ENCODE measurements at places on chromosomes 1 and 21.

GRCh38 chr1:116777831-116778830 lies 23.9 kb downstream of the CD2 start:
- DNase-seq = no peak

- no peak for DNase-seq
Observed at GRCh38 chr1:165994107-165994506, 166.7 kb downstream of the UCK2 start.

GRCh38 chr1:100387209-100387608 lies 34.9 kb downstream of the CDC14A start:
- no peak for DNase-seq

GRCh38 chr1:248013229-248013710 lies at the start of gene OR2L5:
OR2L5 (plus strand) TSS chr1:248013660; CDS start chr1:248021948, 8,288 bp downstream.
- DNase-seq = no peak

DNA sequence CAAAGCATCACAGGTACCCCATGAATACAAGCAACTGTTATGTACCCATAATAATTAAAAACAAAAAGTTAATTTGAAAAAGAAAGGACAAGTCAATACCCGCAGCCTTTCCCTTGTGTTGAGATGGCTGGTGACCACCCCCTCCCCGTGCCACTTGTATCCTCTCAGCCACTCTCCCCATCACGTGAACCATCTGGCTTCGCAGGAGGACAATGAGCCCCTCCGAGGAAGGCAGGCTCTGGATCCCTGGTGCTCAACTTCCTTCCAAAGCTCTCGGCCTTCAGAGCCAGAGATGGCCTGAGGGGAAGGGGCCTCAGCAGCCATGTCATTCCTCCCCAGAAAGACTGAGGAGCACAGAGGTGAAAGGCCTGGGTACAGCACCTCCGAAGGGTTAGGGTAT lies 120.4 kb upstream of the RAB4A start:
- DNase-seq = no peak

DNA sequence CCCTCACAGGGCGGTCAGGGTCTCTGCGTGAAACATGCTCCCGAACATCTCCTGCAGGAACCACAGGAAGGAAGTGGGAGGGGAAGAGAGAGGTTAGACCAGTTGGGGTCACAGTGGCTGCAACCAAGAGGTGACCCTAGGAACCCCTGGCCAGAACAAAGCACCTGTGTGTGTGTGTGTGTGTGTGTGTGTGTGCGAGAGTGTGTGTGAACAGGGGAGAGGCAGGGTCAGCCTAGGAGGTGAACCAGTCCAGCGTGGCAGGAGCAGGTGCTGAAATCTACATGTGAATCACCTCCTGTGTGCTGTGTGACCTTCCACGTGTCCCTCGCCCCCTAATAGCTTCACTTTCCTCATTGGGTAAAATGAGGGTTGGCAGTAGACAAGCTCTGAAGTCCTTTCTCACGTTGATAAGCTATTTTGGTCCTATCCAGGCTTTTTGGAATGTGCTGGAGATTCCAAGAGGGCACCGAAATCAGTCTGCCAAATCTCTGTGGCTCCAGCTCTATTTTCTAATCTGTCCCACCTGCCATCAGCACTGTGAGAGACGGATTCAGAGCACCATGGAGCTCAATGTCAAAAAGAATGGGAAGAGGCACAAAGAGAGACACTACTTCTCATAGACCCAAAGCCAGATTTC lies 27.8 kb downstream of the SLC26A9 start:
- no peak for DNase-seq

- no peak for DNase-seq
Observed at GRCh38 chr1:216175714-216176113, 247.5 kb downstream of the USH2A start.

- no peak for DNase-seq
Observed at GRCh38 chr1:232393010-232393409, 236.9 kb downstream of the SIPA1L2 start.

GRCh38 chr1:53482441-53483153 lies 23.4 kb downstream of the DMRTB1 start:
- DNase-seq = no peak

GRCh38 chr1:22225858-22226589 lies 83.1 kb upstream of the WNT4 start:
- no peak for DNase-seq

- no peak for DNase-seq
Observed at GRCh38 chr1:52424231-52424636, 19.8 kb downstream of the PRPF38A start.

GRCh38 chr1:111656086-111657017 lies 36.8 kb downstream of the RAP1A start:
- no peak for DNase-seq

DNA sequence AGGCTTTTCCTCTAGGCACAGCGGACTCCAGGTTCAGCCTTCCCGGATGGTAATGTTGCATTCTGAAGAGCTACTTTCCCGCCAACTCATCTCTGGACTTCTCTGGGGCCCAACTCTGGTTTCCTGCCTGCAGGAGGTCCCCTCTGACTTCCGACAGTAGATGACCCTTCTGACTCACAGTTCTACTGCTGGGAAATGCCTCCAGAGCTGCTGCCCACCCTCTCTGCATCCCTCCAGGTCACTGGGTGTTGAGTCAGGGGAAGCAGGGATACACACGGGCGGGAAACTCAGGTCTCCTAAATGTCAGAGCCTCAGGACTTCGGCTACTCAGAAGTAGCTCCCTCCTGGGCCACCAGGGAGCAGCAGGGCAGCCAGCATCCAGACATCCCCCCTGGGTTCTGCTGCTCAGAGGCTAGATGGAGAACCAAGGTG lies 2.1 kb upstream of the KIF21B start:
- DNase-seq = no peak

- DNase-seq = no peak
Observed at GRCh38 chr1:82690411-82690810, 889.7 kb downstream of the ADGRL2 start.

DNA sequence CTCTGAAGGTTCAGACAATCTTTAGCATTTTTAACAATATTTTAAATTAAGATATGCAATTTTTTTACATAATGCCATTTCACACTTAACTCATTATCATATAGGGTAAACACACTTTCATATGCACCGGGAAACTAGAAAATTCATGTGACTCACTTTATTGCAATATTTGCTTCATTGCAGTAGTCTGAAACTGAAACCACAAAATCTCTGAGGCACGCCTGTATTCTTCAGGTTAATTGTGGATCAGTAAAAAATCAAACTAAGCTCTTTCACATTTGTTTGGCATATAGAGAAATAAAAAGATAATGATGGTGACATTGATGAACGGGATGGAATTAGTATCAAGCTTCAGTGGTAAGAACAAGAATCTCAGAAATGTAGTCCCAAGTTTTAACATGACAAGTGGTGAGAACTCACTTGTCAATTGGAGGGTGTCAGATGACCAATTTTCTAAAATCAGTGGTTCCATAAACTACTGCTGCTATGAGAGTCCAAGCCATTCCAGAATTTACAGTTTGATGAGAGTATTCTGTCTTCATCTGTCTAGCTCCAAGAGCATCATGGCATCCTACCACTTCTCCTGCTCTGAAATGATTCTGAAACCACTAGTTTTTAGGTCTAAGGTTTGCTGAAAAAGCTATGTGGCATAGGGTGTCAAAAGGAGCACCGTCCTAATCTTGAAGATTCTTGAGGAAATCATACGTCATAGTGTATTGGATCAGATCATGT lies 281.0 kb downstream of the PTPRC start:
- no peak for DNase-seq

DNA sequence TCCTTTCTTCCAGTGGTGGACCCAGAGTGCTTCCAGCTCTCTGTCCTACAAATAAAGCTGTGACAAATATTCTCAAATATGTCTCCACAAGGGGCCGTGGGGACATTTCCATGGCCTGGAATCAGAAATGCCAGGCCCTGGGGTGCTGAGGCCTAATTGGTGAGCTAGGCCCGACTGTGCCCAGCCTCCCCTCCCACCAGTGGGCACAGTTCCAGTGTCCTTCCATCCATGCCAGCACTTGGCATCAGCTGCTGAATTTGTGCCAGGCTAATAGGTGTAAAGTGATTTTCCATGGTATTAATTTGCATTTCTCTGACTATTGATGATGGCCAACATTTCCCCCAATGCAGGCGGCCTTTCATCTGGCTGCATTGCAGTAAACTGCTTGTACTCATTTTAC lies 48.5 kb upstream of the B3GALT5 start:
- no peak for DNase-seq

GRCh38 chr1:35443768-35444518 lies 113.3 kb downstream of the KIAA0319L start:
- DNase-seq = no peak

DNA sequence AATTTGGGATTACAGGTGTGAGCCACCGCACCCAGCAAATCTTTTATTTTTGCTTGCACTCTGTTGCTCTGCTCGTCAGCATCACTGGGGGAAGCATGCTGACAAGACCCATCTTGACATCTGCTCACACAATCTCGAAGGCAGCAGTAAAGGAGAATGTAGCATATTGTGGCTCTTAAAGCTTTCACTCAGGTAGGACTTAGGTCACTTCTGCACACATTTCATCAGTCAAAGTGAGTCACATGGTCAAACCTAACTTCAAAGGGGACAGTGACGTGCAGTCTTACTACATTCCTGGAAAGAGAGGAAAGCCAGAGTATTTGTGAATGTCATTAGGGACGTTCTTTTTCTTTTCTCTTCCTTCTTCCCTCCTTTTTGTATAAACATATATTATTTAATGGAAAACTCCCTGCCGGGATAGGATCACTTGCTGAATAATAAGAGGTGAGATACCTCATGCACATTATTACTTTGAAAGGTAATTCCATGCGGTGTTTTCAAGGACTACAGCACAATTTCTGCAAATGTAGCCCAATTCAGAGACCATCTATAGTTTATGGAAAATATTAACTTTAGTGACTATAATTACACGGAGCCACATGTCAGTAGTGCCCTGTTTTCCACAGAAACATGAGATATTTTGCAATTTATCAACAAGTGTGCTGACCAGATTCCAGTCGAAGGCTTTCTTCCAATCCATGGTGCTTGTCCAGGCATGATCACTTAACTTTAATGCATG lies 19.3 kb upstream of the ACBD6 start:
- DNase-seq = no peak

GRCh38 chr1:167223144-167224103 lies 2.7 kb downstream of the POU2F1 start:
- DNase-seq = no peak

DNA sequence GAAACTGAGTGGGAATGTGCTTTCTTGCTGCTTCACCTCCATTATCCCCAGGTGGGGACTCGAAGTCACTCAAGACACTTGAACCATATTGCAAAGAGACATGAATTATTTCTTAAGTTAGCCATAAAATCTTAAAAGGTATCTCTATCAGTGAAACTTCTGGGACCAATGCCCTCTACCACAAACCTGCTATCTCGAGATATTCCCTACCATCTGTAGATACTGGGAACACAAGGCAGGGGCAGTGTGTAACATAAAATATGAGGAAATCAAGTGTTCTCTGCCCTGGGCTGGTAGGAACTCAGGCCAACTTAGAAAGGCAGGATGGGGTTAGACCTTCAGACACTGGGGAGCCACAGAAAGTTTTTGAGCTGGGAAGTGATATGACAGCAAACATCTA lies 1.3 kb upstream of the CD58 start:
- no peak for DNase-seq

GRCh38 chr1:221069178-221069903 lies 190.1 kb downstream of the HLX start:
- DNase-seq = no peak

- DNase-seq = peak; percentile 50
Observed at GRCh38 chr1:65066766-65067490, 81.1 kb upstream of the AK4 start.

- DNase-seq = no peak
Observed at GRCh38 chr1:168939110-168939946, 167.2 kb upstream of the ATP1B1 start.

GRCh38 chr1:26357121-26357602 lies 3.2 kb upstream of the CRYBG2 start:
- DNase-seq = no peak

Data from stimulated activated CD8-positive, alpha-beta memory T cell treated with anti-CD3 and anti-CD28 coated beads, Interleukin-2, amount 100 ng/mL, for 1 hour (primary cell).